Endothelial cell of coronary artery (primary cell): ENCODE measurements at places on chromosomes 5 and 9. TPM values are rescaled to one million over a fixed set of nuclear protein-coding genes. Genes with fewer than 3 reads are reported as not detected.

The SCGB3A1 gene
- not detected in 2 replicates for total RNA-seq

The ASPN gene
- total RNA-seq = 1.8 TPM in 1 of 2 replicates, not detected in the other

The WHRN gene
- total RNA-seq = under 0.01 and 0.19 TPM in 2 replicates

The RRAGA gene
- 35.4 and 44.1 TPM in 2 replicates for total RNA-seq

The TRPM3 gene
- total RNA-seq = 0.90 and 1.1 TPM in 2 replicates

The MAMDC4 gene
- 0.81 and 4.9 TPM in 2 replicates for total RNA-seq

The ANKRD18B gene
- total RNA-seq = 0.94 and 2.7 TPM in 2 replicates

The UBTD2 gene
- total RNA-seq = 21.1 and 23.5 TPM in 2 replicates

The SHISAL2B gene
- not detected in 2 replicates for total RNA-seq

The CCNB1 gene
- 73.4 and 172 TPM in 2 replicates for total RNA-seq

The ADGRD2 gene
- total RNA-seq = not detected in 2 replicates

The ANKRD31 gene
- total RNA-seq = under 0.01 TPM in 1 of 2 replicates, not detected in the other

The ANKRD18A gene
- 0.75 and 1.1 TPM in 2 replicates for total RNA-seq

The SLC4A9 gene
- not detected in 2 replicates for total RNA-seq

The COL23A1 gene
- not detected in 2 replicates for total RNA-seq

The ADAMTSL2 gene
- total RNA-seq = 0.75 TPM in 1 of 2 replicates, not detected in the other

The CARTPT gene
- total RNA-seq = not detected in 2 replicates

The ZFP2 gene
- 0.18 and 0.66 TPM in 2 replicates for total RNA-seq

The SLC25A2 gene
- 0.09 and 0.19 TPM in 2 replicates for total RNA-seq

The RNF183 gene
- total RNA-seq = not detected in 2 replicates

The INSL6 gene
- not detected in 2 replicates for total RNA-seq

The TSLP gene
- under 0.01 and 0.09 TPM in 2 replicates for total RNA-seq

The ZCCHC7 gene
- 13.9 and 16.2 TPM in 2 replicates for total RNA-seq

The FBXO38 gene
- total RNA-seq = 45.2 and 60.8 TPM in 2 replicates

The WNT8A gene
- total RNA-seq = not detected in 2 replicates

The PTCD2 gene
- total RNA-seq = 4.3 and 5.6 TPM in 2 replicates

The MYO10 gene
- total RNA-seq = 70.2 and 94.8 TPM in 2 replicates

The LAMC3 gene
- total RNA-seq = under 0.01 TPM in 1 of 2 replicates, not detected in the other

The RANBP17 gene
- total RNA-seq = 5.9 and 12.4 TPM in 2 replicates

The ERGIC1 gene
- total RNA-seq = 76.6 and 138 TPM in 2 replicates

The MCC gene
- total RNA-seq = 52.1 and 74.6 TPM in 2 replicates

The PTGS1 gene
- total RNA-seq = 0.81 and 1.8 TPM in 2 replicates

The TAL2 gene
- total RNA-seq = 0.18 TPM in 1 of 2 replicates, not detected in the other

The GBGT1 gene
- total RNA-seq = 9.6 and 11.2 TPM in 2 replicates

The MLLT3 gene
- 9.8 and 19.2 TPM in 2 replicates for total RNA-seq

The LURAP1L gene
- 3.9 and 4.5 TPM in 2 replicates for total RNA-seq

The SETX gene
- total RNA-seq = 68.6 and 68.8 TPM in 2 replicates

The CSF2 gene
- total RNA-seq = 0.28 and 0.36 TPM in 2 replicates

The NREP gene
- 51.6 and 63.3 TPM in 2 replicates for total RNA-seq

The IL5 gene
- not detected in 2 replicates for total RNA-seq

The TMEM174 gene
- not detected in 2 replicates for total RNA-seq

The ST8SIA4 gene
- 1.1 and 8.0 TPM in 2 replicates for total RNA-seq

The SMARCA2 gene
- 52.3 and 66.6 TPM in 2 replicates for total RNA-seq

The INSL4 gene
- not detected in 2 replicates for total RNA-seq

The IFNA2 gene
- total RNA-seq = not detected in 2 replicates

The NMUR2 gene
- total RNA-seq = not detected in 2 replicates

The TAS2R1 gene
- not detected in 2 replicates for total RNA-seq

The EGFLAM gene
- 0.66 and 2.2 TPM in 2 replicates for total RNA-seq

The CYLC2 gene
- not detected in 2 replicates for total RNA-seq

The SLC1A3 gene
- 0.19 TPM in 1 of 2 replicates, not detected in the other for total RNA-seq
